ENCODE measurements at places on chromosomes 4 and X. TPM values are rescaled to one million over a fixed set of nuclear protein-coding genes. Genes with fewer than 3 reads are reported as not detected.
A peak's percentile ranks its signal among the peaks of the same experiment; 100 is the strongest.

- no peaks in the 10 kb centered on the region for H3K27me3 ChIP-seq
- H3K4me1 ChIP-seq: no peaks in the 10 kb centered on the region
- H3K4me3 ChIP-seq: no peak overlapping the region
Measured at GRCh38 chrX:43333543-43333942, 322.6 kb upstream of the MAOA start.

- H3K36me3 ChIP-seq: no peaks in the 10 kb centered on the region
- H3K4me1 ChIP-seq: peaks cover 24% of the 10 kb centered on the region
- DNase-seq: no peak
- H3K27ac ChIP-seq: no peak overlapping the region
Measured at GRCh38 chr4:144903953-144904711, 193.9 kb downstream of the ANAPC10 start.

GRCh38 chrX:29257521-29257920 is 670.3 kb downstream of the IL1RAPL1 start:
- H3K27ac ChIP-seq: no peak overlapping the region
- H3K4me3 ChIP-seq: no peak overlapping the region
- no peaks in the 10 kb centered on the region for H3K27me3 ChIP-seq
- no peaks in the 10 kb centered on the region for H3K36me3 ChIP-seq

Gene CXCL13
- total RNA-seq: not detected

- peak within 1 kb of the TSS; percentile 96 for H3K27ac ChIP-seq
- peaks cover 2% of the 10 kb centered on the region for H3K36me3 ChIP-seq
- H3K4me1 ChIP-seq: peaks cover 7% of the 10 kb centered on the region
- peak within 1 kb of the TSS; percentile 91 for H3K4me3 ChIP-seq
Measured at GRCh38 chrX:13652850-13653693, at the start of gene TCEANC. Gene TCEANC, plus strand, starts transcription at chrX:13653141. Its CDS starts 9,368 bp downstream, at chrX:13662509.

GRCh38 chrX:19204636-19205035 is 82.4 kb upstream of the ADGRG2 start:
- no peak for DNase-seq
- H3K27ac ChIP-seq: no peak overlapping the region
- no peaks in the 10 kb centered on the region for H3K27me3 ChIP-seq
- no peaks in the 10 kb centered on the region for H3K36me3 ChIP-seq
- no peaks in the 10 kb centered on the region for H3K4me1 ChIP-seq
- H3K4me3 ChIP-seq: no peak overlapping the region
